ENCODE measurements at places on chromosomes 4 and X.
A peak's percentile ranks its signal among the peaks of the same experiment; 100 is the strongest.

GRCh38 chrX:112545051-112545450 is 134.7 kb downstream of the LHFPL1 start:
- no peak overlapping the region for H3K27ac ChIP-seq
- H3K27me3 ChIP-seq: peaks cover 41% of the 10 kb centered on the region
- H3K36me3 ChIP-seq: no peaks in the 10 kb centered on the region
- H3K4me3 ChIP-seq: no peak overlapping the region

DNA sequence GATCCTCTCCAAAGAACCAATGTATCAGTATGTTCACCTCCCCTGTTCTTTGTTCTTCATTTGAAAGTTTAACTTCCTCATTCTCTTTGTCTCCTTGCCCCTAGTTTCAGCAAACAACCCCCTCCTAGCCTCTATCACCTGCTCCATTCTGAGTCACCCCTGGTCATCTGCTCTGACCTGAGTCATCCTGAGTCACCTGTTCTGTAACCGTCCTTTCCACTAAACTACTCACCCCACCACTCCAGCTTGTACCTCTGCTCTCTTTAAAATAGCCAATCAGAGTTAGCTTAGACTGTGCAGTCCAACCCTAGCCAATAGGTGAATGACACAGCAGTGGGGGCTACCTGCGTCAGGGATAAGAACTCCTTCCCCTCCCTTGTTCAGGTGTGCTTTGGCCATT is 249.8 kb upstream of the AADAT start:
- H3K4me1 ChIP-seq: no peaks in the 10 kb centered on the region
- H3K4me3 ChIP-seq: no peak overlapping the region
- no peaks in the 10 kb centered on the region for H3K36me3 ChIP-seq
- DNase-seq: no peak
- no peak overlapping the region for H3K27ac ChIP-seq
- no peaks in the 10 kb centered on the region for H3K27me3 ChIP-seq

DNA sequence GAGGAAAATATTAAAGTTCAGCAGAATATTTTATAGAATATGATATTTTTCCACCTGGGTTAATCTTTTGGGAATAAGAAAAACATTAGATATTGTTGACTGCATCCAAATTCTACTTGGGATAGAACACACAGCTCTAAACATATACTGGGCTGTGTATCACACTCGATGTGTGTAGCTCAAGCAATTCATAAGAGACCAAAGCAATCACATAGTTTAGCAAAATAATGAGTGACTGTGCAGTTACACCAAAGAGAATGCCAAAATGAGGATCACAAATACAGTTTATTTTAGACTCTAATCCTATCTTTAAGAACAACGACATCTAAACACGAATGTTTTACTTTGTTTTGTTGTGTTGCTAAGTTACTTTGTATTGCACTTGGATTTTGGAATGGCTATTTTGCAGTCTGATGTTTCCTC is 101.2 kb downstream of the CBR4 start:
- H3K36me3 ChIP-seq: peaks cover 75% of the 10 kb centered on the region
- H3K27ac ChIP-seq: peak overlapping the region; percentile 57
- peaks cover 6% of the 10 kb centered on the region for H3K4me1 ChIP-seq
- H3K27me3 ChIP-seq: no peaks in the 10 kb centered on the region
- no peak for DNase-seq

GRCh38 chrX:143466130-143466529 is 51.1 kb downstream of the SPANXN3 start:
- no peaks in the 10 kb centered on the region for H3K4me1 ChIP-seq
- no peak overlapping the region for H3K27ac ChIP-seq
- H3K36me3 ChIP-seq: no peaks in the 10 kb centered on the region
- DNase-seq: no peak
- no peak overlapping the region for H3K4me3 ChIP-seq
- H3K27me3 ChIP-seq: no peaks in the 10 kb centered on the region

DNA sequence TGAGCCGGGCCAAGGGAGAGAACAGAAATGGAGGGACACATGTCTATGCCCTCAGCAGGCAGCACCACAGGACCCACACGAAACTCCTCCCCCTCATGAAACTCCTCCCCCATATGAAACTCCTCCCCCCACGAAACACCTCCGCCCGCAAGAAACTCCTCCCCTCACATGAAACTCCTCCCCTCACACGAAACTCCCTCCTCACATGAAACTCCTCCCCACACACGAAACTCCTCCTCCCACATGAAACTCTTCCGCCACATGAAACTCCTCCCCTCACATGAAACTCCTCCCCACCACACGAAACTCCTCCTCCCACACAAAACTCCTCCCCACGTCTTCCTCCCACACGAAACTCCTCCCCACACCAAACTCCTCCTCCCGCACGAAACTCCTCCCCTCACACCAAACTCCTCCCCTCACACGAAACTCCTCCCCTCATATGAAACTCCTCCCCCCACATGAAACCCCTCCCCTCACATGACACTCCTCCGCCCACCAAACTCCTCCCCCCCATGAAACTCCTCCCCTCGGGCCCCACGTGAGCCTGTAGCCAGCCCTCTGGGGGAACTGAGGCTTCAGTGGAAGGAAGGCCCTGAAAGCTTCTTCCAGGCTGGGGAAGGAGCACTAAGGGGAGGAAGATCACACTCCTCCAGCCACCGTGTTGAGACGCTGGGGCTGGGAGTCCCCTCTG is 15.2 kb downstream of the ADRA2C start:
- no peak overlapping the region for H3K27ac ChIP-seq
- H3K4me3 ChIP-seq: no peak overlapping the region
- DNase-seq: no peak
- no peaks in the 10 kb centered on the region for H3K36me3 ChIP-seq

DNA sequence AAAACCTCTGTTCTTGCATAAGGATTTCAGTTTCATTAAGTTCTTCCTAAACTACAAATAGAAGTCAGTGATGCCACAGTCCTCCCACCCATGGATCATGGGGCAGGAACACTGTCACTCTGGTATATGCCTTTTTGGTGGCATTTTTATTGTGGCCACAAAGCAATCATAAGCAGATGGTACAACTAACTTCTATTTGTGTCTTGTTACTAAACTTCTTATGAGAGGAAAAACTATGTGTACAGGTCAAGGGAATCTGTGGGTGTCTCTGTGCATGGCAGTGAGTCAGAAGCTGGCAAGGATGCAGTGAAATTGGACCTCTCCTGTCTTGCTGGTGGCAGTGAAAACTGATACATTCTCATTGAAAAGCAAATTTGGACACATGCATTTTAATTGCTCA is 245.0 kb upstream of the GPC4 start:
- no peak overlapping the region for H3K27ac ChIP-seq
- peaks cover 5% of the 10 kb centered on the region for H3K4me1 ChIP-seq
- no peaks in the 10 kb centered on the region for H3K36me3 ChIP-seq
- DNase-seq: peak; percentile 70
- H3K27me3 ChIP-seq: peaks cover 42% of the 10 kb centered on the region
- H3K4me3 ChIP-seq: no peak overlapping the region

DNA sequence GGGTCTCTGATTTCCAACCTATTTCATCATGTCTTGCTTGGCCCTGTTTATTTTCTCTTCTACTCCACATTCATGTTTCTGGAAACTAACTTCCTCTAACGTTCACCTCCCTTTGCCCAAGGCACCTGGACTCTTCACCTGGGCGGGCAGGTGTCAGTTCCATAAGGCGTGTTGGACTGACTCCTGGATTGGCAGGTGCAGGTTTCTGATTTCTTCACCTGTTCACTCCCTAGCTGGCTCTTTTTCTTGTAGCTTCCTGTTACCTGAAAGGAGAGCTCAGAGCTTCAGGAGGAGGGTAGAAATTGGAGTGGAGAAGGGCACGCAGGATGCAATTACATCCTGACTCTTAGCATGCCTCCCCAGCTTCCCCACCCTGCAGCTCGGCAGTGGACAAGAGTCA is 350.8 kb upstream of the KLF3 start:
- H3K4me3 ChIP-seq: no peak overlapping the region
- peak; percentile 39 for DNase-seq
- no peaks in the 10 kb centered on the region for H3K27me3 ChIP-seq

DNA sequence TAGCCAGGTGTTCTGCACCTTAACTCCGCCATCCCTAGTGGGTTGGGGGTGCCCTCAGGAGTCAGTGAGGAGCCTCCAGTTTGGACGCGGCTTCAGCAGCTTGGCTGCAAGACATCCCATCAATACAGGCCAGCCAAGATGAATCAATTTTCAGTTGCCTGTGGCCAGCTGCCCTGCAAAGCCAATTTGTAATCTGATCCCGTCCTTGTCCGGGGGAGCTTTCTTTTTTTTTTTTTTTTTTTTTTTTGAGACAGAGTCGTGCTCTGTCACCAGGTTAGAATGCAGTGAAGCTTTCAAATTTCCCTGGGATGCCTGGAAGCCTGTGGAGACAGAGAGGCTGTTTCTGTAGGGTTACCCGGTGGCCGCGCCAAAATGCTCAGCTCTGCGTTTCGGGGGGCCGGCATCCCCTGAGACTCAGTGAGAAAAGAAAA is 192.5 kb downstream of the ASMT start:
- DNase-seq: peak; percentile 52
- no peaks in the 10 kb centered on the region for H3K36me3 ChIP-seq
- H3K4me3 ChIP-seq: no peak overlapping the region

DNA sequence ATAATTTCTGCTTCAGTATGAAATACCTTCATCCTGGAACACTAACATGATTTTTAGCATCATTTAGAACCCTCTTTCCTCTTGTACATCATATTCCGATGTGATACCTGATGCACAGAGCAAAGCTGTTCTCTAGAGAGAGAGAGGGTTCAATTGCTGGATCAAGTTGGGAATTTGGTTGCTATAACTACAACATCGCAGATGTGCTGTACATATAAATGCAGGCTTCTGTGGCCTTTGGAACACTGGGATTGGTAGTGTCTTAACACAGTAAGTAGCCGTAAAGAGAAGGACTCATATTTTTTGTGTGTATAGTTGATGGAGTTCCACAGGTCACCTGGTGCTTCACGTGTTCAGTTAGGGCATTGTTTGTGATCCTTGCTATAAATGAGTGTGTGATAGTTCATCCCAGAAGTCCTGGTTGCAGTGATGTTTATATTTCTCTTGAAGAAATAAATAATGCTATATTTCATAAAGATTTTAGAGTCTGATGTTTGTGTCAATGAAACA is 119.2 kb downstream of the RAPGEF2 start:
- no peaks in the 10 kb centered on the region for H3K27me3 ChIP-seq
- H3K27ac ChIP-seq: no peak overlapping the region
- H3K36me3 ChIP-seq: no peaks in the 10 kb centered on the region
- no peak overlapping the region for H3K4me3 ChIP-seq
- H3K4me1 ChIP-seq: peaks cover 12% of the 10 kb centered on the region

GRCh38 chr4:145679520-145679919 is 426 bp upstream of the C4orf51 start:
- H3K4me3 ChIP-seq: no peak overlapping the region
- H3K36me3 ChIP-seq: no peaks in the 10 kb centered on the region
- no peak overlapping the region for H3K27ac ChIP-seq
- H3K4me1 ChIP-seq: peaks cover 11% of the 10 kb centered on the region
- H3K27me3 ChIP-seq: no peaks in the 10 kb centered on the region
- DNase-seq: peak; percentile 71

DNA sequence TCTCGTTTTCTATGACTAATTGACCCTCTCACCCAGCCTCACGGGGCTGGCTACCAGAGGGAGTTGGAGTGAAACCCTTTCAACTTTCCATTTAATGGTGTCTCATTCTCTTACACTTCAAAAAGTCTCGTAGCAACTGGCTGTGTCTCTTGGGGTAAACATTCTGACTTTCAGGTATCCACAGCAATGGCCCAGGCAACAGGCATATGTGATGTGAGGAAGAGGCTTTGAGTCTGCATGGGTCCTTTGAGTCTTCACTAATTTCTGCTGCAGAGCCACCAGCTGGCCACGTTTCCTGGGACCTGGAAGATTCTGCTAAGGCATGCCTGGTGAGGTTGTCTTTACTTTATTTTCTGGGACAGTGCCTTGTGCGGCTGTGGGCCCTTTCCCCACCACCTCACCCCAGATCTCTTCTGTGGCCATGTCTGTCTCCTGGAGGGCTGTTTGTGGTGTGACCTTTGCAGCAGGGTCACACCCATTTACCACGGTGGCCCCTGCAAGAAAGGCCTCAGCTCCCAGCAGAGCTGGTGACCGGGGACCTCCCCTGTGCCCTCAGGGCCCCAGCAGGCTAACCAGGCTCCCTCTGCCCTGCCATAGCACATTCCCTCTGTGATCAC is 112.5 kb upstream of the FRG1 start:
- peaks cover 3% of the 10 kb centered on the region for H3K36me3 ChIP-seq
- no peaks in the 10 kb centered on the region for H3K27me3 ChIP-seq
- peaks cover 5% of the 10 kb centered on the region for H3K4me1 ChIP-seq
- DNase-seq: no peak

DNA sequence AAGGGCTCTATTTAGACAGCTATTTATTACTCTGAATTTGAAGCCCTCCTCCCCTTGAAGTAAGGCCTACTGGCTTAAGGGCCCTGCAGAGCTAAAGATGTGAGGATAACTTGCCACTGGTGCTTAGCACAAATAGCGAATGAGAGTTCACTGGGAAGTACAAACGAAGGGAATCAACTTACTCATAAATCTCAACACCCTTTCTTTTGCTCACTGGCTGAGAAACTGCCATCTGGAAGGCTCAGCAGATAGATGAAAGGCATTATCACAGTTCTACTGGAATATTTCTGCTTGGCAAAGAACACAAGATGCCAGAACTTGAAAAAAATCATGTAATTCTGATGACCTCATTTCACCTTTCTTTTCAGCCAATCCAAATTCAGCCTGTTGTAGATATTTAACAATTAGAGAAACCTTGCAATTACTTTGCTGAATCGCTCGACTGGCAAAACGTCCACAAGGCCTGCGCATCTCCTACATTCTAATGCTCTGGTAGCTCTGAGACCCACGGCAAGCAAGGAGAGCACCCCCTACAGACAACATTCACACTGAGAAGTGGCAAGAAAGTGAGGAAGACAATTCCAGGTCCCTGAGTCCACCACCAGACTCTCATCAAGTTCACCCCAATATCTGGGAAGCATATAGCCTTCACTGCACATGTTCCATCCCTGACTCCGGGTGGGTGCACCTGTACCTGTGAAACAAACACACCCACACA is 27.5 kb downstream of the TSPAN5 start:
- H3K27me3 ChIP-seq: no peaks in the 10 kb centered on the region
- DNase-seq: no peak
- peaks cover 24% of the 10 kb centered on the region for H3K4me1 ChIP-seq
- H3K27ac ChIP-seq: no peak overlapping the region
- no peak overlapping the region for H3K4me3 ChIP-seq
- H3K36me3 ChIP-seq: no peaks in the 10 kb centered on the region

GRCh38 chr4:29972121-29972520 is 748.0 kb upstream of the PCDH7 start:
- no peaks in the 10 kb centered on the region for H3K27me3 ChIP-seq
- no peaks in the 10 kb centered on the region for H3K4me1 ChIP-seq
- no peaks in the 10 kb centered on the region for H3K36me3 ChIP-seq

- H3K4me1 ChIP-seq: peaks cover 20% of the 10 kb centered on the region
- no peaks in the 10 kb centered on the region for H3K36me3 ChIP-seq
- H3K27me3 ChIP-seq: no peaks in the 10 kb centered on the region
- no peak for DNase-seq
- H3K27ac ChIP-seq: no peak overlapping the region
Observed at GRCh38 chr4:88144866-88145300, 13.6 kb downstream of the ABCG2 start.

DNA sequence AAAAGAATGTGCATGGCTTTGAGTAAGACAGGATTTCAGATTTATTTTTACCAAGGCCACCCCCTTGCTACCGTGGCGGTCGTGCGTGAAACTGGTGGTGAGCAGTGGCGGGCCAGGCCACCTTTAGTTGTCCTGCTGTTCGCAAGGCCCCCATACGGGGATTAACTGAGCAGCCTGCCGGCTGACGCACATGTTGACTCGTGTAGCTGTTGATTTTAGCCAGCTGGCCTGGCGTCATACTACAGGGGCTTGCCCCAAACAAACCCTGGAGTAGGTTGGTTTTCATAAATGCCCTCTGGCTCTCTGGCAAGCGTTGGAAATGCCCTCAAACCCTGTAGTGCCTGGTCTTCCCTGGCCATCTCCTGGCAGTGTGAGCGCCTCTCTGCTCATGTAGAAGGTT is 28.4 kb downstream of the WFS1 start:
- H3K36me3 ChIP-seq: peaks cover 23% of the 10 kb centered on the region
- no peak overlapping the region for H3K4me3 ChIP-seq
- no peak overlapping the region for H3K27ac ChIP-seq
- no peaks in the 10 kb centered on the region for H3K4me1 ChIP-seq
- no peak for DNase-seq
